ENCODE measurements at places on chromosomes 6 and 20.

DNA sequence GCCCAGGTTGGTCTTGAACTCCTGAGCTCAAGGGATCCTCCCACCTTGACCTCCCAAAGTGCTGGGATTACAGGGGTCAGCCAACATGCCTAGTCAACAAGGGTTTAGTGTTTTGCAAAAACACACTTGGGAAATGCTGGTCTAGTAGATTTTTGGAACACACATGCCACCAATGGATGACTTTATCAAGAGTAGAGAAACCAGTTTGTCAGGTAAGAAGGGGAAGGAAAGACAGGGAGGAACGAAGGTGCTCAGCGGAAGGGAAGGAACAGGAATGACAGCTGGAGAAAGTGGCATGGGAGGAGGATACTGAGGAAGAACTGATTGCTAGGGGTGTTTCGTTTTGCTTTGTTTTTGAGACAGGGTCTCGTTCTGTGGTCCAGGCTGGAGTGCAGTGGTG is 15.6 kb upstream of the SEC63 start:
- DNase-seq: no peak

DNA sequence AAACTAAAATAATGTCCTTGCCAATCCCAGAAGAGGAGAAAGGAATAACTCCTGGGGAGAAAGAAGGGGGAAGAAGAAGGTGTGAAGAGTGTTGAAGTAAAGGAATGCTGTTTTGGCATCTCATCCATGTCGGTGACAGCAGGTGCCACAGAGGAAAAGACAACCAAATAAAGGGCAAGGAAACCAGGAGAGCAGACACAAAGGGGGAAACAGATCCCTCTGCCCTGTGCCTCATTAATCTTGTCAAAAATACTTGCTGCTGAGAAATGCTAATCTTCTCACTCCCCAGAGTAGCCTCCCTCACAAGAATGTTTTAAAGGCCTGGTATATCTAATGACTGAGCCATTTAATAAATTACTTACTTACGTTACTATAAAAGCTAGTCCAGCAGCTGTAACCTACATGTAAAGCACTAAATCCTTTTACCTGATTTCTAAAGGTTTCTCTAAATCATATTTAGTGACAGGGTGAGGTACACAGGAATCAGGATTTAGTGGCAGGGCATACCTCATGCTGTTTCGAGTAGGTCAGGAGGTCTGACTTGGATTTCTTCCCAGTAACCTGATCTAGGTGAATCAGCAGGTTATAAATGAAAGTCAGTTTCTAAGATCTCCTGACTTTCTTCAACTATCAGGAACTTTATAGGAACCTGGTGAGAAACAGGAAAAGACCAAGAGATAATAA is 377.1 kb downstream of the CENPW start:
- DNase-seq: no peak

DNA sequence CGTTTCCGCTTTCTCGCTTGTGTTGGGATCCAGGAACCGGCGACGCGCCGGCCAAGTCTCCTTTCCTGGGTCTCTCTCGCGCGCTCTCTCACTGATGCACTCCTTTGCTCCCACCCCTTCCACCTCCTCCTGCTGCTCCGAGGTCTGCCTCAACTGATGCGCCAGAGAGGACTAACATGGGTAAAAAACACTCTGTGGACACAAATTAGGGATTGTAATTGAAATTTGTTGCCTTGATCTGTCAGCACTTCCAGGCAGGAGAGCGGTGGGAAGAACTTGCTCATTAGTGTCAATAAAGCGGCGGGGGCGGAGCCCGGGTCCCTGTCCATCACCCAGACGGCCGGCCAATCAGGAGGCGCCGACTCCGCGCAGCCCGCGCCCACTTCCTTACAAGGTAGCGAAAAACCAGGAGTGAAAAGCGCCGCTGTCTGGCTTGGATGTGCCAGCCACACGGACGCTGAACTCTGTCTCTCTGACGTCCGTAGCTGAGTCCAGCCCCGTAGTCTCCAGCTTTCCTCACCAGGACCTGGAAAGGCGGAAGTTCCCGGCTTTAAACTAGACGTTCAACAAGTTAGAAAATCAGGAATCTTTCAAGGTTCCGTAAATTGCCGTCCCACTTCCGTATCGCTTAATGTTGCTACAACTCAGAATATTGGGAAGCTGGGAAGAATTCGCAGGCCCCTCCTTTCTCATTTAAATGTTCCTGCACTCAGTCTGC is at the start of gene TBX18:
TSS of gene TBX18 (minus strand) at position 267 of the 718 bp plus-strand sequence. CDS start 417 bp downstream, outside the sequence.
- no peak for DNase-seq

DNA sequence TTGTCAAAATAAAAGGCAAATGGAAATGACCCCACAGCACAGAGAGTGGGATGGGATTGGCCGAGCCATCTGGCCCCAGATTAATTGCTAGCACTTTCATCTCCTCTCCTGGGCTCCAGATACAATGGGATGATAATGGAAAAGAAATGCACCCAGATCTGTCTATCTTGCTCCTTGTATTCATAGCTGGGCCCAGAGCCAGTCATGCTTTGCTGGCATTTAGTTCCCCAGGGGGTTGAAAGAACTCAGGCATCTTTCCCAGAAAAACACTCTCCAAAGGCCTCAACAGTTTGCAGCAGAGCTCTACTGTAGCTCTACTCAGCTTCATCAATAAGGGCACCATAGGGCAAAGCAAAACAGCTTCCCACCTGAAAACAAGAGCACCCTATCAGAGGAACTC is 116.0 kb upstream of the FOXA2 start:
- DNase-seq: no peak

- no peak for DNase-seq
Observed at GRCh38 chr6:131043902-131044447, 19.1 kb downstream of the EPB41L2 start.

- no peak for DNase-seq
Observed at GRCh38 chr6:167776906-167777627, 49.6 kb upstream of the AFDN start.

DNA sequence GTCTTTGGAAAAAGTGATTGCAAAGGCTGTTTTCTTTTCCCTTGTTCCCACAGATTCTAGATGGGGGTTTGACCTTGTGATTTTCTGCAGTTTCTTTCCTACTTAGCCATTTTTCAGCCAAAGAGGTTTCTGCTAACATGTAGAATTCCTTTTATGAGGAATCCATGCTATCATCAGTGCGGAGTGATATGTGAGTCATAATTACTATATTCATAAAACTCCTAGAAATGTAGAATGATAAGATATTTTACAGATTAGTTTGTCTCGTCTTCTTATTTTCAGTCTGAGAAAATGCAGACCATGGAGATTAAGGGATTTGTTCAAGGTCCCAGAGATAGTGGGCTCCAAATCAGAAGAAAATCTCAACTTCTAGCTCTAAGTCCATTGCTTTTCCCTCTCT is 98.6 kb downstream of the KCNQ5 start:
- DNase-seq: no peak

GRCh38 chr6:3266170-3266569 is 7.4 kb downstream of the PSMG4 start:
- no peak for DNase-seq

- DNase-seq: no peak
Observed at GRCh38 chr6:34969662-34970265, 80.7 kb downstream of the ANKS1A start.

DNA sequence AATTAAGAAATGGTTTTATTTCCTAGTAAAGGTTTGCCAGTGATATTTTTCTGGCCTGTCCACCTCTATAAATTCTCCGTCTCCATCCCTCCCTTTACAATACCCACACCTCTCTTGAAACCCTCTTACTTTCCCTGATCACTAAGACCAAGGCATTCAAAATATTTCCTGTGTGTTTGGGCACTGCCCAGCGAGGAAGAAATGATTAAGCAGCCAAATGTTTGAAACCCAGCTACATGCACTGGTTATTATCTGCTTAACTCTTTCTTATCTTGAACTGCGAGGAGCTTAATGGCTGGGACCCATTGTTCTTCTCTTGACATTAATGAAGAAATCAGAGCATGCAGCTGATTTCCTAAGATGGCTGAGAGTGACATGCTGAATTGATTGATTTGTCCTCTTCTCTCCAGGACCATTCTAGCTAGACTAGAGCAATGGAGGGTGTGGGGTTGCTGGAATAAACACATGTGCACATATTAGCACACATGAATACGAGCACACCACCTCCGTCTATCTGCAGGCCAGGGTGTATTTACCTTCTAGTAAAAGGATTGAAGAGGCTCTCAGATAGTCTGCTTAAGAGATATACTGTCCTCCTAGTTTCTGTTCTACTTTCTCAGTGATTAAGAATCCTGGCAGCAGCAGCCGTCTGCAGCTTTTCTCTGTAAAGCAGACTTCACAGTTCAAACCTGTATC is 46.1 kb upstream of the PRDM1 start:
- DNase-seq: no peak

DNA sequence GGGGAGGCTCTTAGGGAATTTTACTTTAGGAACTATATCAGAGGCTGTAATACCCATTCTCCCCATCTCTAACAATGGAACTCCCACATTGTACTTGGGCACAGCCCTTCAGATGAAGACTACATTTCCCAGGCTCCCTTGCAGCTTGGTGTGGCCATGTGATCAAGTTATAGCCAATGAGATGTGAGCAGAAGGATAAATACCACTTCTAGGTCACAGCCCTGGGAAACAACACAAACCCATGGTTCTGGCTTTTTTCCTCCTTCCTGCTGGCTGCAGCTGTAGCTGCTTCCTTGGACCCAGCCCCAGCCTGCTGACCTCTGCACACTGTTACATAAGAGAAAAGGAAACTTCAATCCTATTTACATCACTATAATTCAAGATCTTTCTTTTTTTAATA is 445.9 kb upstream of the JARID2 start:
- DNase-seq: no peak

GRCh38 chr6:28134716-28135115 is 7.0 kb upstream of the ZKSCAN8 start:
- DNase-seq: no peak

DNA sequence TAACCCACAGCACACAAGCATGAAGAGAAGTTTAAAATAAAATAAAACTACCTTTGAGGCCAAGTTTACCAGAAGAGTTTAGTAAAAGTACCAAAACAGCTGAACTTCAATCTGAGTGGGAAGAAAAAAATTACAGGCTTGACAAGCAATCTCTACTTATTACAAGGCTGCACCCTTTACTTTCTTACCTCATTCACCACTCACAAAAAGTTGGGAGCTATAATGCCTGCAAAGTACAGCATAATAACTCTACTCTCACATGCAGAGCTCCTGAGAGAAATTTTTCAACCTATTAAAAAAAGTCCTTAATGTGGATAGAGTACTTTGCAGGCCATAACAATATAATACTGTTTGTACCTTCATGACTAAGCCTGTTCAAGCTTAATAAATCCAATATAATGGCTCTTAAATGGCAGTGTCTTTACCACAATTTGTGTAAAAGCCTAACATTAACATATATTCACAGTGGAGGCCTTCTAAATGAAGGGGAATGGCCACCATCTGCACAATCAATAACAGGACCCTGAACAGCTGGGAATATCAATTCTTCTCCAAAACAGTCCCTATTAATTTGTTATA is 103.1 kb downstream of the DST start:
- no peak for DNase-seq

- DNase-seq: no peak
Observed at GRCh38 chr20:37526839-37527637, 638 bp downstream of the BLCAP start.

DNA sequence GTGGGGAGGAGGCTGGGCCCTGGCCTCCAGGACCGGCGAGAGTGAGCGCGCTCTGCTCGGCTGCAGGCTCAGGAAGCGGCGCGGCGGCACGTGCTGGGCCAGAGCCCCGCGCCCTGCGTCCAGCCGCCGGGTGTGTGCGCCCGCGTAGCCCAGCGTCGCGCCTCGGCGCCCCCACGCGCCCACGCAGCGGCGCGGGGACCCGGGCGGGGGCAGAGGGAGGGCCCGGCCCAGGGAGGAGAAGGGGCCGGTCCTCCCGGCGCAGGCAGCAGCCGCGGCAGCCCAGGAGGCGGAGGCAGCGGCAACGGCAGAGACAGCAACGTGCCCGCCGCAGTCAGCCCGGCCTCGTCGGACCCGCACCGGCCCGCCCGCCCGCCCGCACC is at the start of gene EYA2:
TSS of gene EYA2 (plus strand) at position 265 of the 380 bp plus-strand sequence. CDS start 95,168 bp downstream, outside the sequence.
- no peak for DNase-seq

DNA sequence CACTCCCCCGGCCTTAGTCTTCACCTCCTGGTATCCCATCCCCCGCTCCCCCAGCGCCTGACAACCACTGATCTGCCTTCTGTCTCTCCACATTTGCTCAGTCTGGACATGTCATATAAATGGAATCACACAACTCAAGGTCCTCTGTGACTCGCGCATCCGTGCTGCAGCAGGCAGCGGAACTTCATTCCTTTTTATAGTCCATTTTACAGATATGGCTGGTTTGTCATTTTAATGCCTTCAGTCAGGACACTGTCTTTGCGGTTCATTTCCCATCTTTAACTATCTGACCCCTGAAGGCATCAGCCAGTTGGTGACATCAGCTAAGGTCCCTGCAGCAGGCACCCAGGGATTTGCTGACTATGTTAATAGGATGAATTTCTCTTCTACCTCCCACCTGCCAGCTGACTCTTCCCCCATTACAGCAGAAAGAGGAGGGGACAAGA is 125.7 kb downstream of the ZMYND8 start:
- no peak for DNase-seq

- no peak for DNase-seq
Observed at GRCh38 chr6:133115946-133116345, 125.2 kb upstream of the EYA4 start.

DNA sequence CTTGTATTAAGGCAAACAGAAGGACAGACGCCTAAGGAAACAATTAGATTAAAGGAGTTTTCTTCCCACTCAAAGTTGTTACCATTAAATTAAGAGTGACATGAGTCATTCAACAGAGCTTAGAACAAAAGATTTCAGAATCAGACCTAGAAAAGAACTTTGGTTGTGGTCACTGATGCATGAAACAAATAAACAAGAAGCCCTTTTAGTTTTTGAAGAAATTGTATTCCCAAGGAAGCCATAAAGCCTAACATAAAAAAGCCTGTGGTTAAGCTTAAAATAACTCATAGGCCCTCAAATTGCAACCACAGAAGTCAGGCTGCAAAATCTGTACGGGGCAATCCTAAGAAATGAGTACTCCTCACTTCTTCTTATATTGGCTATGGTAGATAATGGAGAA is 17.9 kb upstream of the TRIM26 start:
- DNase-seq: no peak

- DNase-seq: no peak
Observed at GRCh38 chr6:33987531-33988021, 158.3 kb downstream of the GRM4 start.

DNA sequence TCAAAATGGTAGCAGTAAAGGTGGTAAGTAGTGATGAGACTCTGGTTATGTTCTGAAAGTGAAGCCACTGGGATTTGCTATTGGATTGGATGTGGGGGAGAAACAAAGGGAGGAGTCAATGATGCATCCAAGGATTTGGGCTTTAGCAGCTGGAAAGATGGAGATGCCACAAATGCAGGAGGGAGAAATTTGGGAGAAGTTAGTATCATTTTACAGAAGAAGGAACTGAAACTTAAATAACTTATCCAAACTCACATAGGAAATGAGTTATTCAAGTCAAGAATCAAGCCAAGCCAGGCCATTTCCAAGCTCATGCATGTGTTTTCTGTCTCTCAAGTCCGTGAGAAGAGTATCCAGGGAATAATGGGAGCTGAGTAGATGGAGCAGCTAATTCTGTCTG is 155.1 kb upstream of the TNFAIP3 start:
- no peak for DNase-seq

DNA sequence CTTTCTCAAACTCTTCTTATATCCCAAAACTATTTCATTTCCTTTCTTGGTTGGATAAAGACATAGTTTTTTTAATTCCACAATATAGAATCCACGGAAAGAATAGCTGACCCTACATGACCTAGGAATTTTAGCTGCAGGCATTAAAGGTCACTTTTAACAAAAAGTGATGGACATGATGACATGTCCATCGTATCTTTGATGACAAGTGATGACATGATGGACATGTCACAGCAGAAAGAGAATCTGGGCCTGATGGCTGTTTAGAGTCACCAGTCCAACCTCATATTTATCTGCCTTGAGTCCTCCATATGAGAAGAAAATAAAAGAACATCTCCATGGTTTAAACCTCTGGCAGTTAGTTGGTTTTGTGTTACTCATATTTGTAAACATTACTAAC is 106.2 kb downstream of the PLG start:
- no peak for DNase-seq

Data from substantia nigra (tissue), 51 donors.